Hindlimb muscle (tissue), 1 donor: ENCODE measurements at places on chromosomes 6 and 20.

DNA sequence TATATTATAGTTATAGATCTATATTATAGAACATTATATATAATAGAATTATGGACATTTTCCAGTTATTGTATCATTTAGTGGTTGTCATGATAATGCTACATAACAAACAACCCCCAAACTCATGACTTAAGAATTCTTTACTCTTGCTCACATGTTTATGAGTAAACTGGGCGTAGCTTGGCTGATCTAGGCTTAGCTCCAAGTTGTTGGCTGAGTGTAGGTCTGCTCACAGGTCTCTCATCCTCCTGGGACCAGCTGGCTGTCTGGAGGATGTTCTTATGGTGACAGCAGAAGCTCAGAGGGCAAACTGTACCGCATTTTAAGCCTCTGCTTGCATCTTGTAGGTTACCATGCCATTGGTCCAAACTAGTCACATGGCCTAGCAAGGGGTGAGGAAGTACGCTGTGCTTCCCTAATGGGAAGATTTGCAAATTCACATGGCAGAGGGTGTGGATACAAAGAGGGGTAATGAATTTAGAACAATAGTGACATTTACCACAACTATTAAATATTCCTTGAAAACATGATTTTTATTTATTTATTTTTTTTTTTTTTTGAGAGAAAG is 34.2 kb downstream of the ARHGAP40 start:
- no peak for DNase-seq

DNA sequence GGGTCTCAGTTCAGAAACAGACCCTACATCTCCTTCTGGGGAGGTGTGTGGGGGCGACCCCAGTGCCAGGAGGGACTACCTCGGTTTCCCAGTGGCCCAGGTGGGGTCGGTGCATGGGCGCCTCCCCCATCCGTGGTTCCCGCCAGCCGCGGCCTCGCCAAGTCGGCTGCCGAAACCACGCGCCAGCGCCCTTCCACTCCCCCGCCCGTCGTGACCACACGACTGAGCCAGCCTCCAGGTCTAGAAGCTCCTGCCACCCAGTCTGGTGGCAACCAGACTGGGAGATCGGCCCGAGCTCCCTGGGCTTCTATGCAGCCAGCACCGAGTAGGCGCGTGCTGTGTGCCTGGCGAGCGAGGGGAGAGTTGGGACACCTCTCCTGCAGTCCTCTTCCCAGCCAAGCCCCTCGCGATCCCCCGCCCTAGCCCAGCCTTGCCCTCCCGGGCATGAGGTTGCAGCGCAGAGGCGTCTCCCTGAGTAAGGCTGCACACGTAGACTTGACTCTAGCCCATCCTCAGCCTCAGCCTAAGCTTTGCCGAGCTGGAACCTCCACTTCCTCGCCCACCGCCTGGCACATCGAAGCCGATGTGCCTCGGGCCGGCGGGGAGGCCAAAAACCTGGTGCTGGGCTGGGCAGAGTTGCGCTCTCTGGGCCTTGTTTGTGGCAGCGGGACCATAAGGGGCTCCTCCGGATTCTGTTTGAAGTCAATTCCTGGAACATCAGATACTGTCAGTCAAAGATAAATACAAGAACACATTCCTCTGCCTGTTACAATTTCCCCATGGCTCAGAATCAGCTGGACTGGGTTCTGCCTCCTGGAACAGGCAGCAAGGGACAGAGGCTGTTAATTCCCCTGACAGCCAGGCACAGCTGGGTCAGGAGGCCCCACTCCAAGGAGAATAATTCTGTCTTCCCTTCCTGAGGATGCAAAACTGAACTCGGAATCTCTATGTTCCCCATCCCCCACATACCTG is 1.5 kb upstream of the CPNE5 start:
- peak; percentile 34 for DNase-seq

- no peak for DNase-seq
Measured at GRCh38 chr6:98985391-98985790, 37.6 kb upstream of the FBXL4 start.

DNA sequence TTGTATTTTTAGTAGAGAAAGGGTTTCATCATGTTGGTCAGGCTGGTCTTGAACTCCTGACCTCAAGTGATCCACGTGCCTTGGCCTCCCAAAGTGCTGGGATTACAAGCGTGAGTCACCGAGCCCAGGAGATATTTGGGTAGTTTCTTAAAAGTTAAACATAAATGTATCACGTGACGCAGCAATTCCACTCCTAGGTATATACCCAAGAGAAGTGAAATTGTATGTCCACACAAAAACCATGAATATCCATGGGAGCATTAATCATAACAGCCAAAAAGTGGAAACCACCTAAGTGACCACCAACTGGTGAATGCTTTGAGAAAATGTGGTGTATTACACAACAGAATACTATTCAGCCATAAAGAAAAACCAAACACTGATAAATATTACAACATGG is 164.8 kb downstream of the MRPL14 start:
- DNase-seq: no peak

DNA sequence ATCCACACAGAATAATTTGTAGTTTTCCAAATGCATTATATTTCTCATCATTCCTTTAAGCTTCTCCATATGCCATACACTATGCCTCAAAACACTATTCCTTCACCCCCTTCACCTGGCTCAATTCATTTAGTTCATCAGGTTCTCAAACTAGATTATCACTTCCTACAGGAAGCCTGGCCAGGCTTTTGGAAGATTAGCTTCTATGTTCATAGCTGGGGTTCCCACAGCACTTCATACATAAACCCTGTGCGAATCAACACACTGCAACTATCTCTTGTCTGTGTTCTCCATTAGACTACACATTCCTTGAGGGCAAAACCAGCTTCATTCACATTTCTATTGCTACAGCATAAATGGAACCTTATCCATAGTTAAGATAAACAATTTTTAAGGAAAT is 40.5 kb upstream of the PLN start:
- no peak for DNase-seq

GRCh38 chr6:43766964-43767461 is 3.0 kb upstream of the VEGFA start:
- DNase-seq: no peak

- DNase-seq: no peak
Measured at GRCh38 chr6:101232961-101233360, 160.5 kb upstream of the GRIK2 start.
